ENCODE measurements at places on chromosomes 12 and 14.

GRCh38 chr12:102900389-102900788, 16.7 kb downstream of the PAH start:
- no peak for DNase-seq

DNA sequence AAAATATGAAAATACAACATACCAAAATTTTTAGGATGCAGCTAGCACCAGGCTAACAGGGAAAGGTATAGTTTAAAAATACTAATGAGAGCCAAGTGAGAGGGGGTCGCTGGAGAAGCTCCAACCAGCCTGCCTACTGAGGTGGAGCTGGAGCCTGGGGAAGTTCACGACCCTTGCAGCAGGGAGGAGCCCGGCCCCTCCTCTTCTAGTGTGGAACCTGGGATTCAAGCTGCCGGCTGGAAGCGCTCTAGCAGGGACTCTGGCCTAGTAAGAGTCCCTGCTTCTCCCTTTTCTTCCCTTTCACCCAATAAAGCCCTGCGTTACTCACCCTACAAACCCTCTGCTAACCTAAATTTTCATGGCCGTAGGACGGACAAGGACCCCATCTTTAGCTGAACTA, 5.0 kb upstream of the KCNK13 start:
- no peak for DNase-seq

- no peak for DNase-seq
Measured at GRCh38 chr12:95590775-95591174, 39.5 kb upstream of the USP44 start.

DNA sequence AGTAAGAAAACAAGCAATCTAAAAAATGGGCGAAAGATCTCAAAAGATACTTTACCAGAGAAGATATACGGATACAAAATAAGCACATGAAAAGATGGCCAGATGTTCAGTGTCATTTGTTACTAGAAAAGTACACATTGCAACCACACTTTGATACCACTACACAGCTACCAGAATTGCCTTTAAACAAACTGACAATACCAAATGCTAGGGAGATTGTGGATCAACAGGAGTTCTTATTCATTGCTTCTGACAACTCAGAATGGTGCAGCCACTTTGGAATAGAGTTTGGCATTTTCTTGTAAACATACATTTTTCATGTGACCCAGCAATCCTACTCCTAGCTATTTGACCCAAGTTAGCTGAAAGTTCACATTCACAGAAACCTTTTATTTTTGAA, 136.3 kb downstream of the FUT8 start:
- no peak for DNase-seq

GRCh38 chr12:3744229-3744901, 8.5 kb downstream of the CRACR2A start:
- no peak for DNase-seq

Data from hypothalamus (tissue), 51 donors.